Mesothelial cell of epicardium (in vitro differentiated cells): ENCODE measurements at places on chromosomes 16 and 17. TPM values are rescaled to one million over a fixed set of nuclear protein-coding genes. Genes with fewer than 3 reads are reported as not detected.

The KREMEN2 gene
- total RNA-seq = 27.3 to 30.5 TPM (median 29.1 TPM) in 3 replicates

The NDUFAB1 gene
- total RNA-seq = 61.0 to 66.7 TPM (median 63.7 TPM) in 3 replicates

The TBC1D26 gene
- 2.8 to 3.8 TPM (median 2.8 TPM) in 3 replicates for total RNA-seq

The CSF3 gene
- total RNA-seq = not detected in 3 replicates

The RUNDC3A gene
- total RNA-seq = 0.34 to 0.60 TPM (median 0.53 TPM) in 3 replicates

The SOX9 gene
- total RNA-seq = 43.2 to 47.8 TPM (median 47.1 TPM) in 3 replicates

The CMTM2 gene
- total RNA-seq = 0.25 to 0.58 TPM (median 0.51 TPM) in 3 replicates

The SLC12A4 gene
- total RNA-seq = 129 to 155 TPM (median 140 TPM) in 3 replicates

The KIFC3 gene
- 33.3 to 38.7 TPM (median 35.3 TPM) in 3 replicates for total RNA-seq

The SRSF1 gene
- total RNA-seq = 258 to 267 TPM (median 264 TPM) in 3 replicates

The WFIKKN2 gene
- 0.42 to 0.68 TPM (median 0.60 TPM) in 3 replicates for total RNA-seq

The CYBC1 gene
- total RNA-seq = 86.7 to 93.0 TPM (median 88.1 TPM) in 3 replicates

The EXOSC6 gene
- total RNA-seq = 27.9 to 28.5 TPM (median 28.4 TPM) in 3 replicates

The HCFC1R1 gene
- total RNA-seq = 64.0 to 68.5 TPM (median 65.7 TPM) in 3 replicates

The GAS2L2 gene
- total RNA-seq = 0.09 to 0.20 TPM (median 0.11 TPM) in 3 replicates

The PRDM7 gene
- not detected in 3 replicates for total RNA-seq

The DDX42 gene
- total RNA-seq = 183 to 197 TPM (median 186 TPM) in 3 replicates

The CCL7 gene
- not detected in 3 replicates for total RNA-seq
